ENCODE measurements at places on chromosomes 4 and X.

DNA sequence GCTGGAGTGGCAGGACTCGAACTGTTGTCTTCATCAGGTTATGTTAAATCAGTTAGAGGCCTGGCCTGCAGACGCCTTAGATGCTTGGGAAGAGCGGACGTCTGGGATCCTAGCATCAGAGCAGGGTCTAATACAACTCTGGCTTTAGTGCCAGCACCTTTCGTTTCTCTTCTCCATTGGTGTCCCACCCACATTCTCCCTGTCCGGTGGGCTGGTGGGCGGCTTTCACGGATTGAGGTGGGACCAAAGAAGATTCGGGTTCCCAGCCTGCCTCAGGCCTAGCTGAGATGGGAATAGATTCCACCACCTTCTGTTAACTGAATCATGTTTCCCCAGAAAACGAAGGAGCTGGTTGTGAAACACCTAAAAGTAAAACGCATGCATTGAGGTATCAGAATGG lies 939 bp downstream of the PDK3 start:
- no peak for DNase-seq

- DNase-seq = no peak
Measured at GRCh38 chr4:133638751-133639150, 489.7 kb downstream of the PCDH10 start.

DNA sequence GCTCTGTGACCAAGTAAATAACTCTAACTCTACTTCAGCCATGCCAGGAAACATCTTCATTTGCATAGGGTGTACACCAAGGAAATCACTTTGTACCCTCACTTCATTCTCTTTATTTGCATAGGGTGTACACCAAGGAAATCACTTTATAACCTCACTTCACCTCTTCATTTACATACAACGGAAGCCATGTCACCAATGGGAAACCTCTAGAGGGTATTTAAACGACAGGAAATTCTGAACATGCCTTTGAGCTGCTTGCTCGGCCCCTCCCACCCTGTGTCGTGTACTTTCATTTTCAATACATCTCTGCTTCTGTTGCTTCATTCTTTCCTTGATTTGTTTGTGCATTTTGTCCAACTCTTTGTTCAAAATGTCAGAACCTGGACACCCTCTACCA lies 848.1 kb upstream of the FRG1 start:
- no peak for DNase-seq

DNA sequence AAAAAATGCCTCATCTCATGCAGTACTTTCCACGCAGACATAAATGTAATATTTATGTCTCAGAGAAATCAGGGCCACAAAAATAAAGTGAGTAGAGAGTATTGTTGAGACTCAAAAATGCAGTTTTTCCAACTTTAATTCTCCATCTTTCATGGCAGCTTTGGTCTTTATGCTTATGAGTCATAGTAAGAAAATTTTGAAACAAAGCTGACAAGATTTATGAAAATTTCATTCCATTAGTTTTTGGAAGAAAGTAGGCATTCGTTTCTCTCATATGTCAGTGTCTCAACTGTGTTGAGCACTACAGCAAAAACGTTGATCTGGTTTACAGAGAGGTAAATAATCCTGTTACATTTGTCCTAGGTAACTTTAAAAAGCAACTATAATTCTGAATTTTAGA lies 656.8 kb downstream of the IQCM start:
- no peak for DNase-seq

- no peak for DNase-seq
Measured at GRCh38 chr4:5203993-5204310, 152.7 kb downstream of the STK32B start.

DNA sequence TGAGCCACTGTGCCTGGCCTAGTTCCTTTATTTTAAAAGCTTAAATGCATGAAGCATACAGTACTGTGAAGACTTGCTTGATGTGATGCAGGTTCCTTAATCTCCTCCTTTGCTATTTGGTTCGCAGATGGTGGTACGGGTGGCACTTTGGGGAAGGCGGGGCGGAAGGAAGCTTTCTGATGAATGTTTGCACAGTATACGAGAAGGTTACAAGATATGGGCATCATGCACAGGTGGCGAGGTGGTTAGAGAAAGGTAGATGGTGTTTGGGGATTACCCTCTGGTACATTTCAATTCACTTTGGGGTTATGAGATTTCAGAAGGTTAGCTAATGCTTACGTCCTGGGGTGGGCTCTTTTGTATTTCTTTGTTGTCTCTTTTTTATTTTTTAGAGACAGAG lies 17.2 kb downstream of the RHOH start:
- no peak for DNase-seq

- no peak for DNase-seq
Measured at GRCh38 chrX:118353081-118353850, 7.4 kb downstream of the WDR44 start.

GRCh38 chrX:25198891-25199290 lies 183.1 kb upstream of the ARX start:
- DNase-seq = no peak

DNA sequence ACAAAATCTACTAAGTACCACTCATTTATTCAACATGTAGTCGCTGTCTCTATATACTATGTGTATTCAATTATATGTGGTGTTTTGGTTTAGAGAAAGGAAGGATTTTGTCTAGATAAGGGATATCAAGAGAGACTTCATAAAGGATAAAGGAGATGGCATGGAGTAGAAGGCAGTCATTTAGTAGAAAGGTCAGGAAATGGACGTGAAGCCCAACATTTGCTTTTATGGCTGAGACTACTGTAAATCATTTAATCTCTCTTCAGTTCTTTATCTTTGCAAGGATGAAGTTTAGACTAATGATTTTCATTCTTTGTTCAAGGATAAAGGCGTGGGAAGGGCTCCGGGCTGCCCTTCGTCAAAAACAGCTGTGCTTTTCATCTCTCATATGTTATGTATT lies 25.2 kb downstream of the IL2 start:
- DNase-seq = no peak

DNA sequence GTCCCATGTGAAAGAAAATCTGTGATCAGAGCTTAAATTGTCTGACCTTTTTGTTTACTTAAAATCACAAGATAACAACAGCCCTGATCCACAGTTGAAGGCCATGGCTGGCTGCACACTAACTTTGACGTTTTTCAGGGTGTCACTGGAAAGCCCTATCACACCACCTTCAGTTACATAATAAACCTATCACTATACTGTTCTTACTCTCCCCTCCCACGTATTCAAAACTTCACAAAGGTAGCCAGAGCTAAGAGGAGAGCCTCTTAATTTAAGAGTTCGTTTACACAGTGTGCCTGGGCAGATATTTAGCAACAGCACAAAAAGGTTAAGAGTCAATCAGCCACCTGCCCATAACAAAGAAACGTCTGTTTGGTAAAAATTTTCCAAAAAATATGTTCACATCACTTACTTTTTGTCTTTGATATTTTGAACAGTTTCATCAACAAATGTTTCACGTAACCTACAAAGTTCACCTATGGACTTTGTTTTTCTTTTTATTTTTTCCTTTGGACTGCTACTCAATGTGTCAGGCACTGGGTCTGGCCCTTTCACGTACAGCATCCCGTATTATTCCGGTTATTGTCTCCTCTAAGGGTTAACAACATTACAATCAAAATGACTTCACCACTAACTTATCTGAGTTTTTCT lies 25.0 kb downstream of the RFC1 start:
- no peak for DNase-seq

DNA sequence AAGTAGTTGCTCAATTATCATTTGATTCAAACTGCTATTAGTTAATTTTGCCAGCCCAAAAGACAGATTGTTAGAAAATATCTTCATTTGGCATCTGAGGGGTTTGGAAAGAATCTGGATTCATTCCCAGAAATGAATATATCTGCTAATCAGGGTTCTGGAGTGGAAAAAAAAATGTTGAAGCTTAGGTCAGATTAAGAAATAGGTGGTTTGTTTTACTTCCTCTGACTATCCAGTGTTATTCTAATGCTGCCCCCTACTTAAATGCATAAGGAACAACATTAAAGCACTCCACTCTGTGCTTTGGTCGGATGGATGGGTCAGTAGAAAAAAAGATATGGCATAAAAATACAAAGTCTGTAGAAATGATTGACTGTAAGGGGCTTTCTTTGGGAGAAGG lies 89.0 kb downstream of the LUZP4 start:
- DNase-seq = no peak

- DNase-seq = no peak
Measured at GRCh38 chr4:85419103-85419502, 55.8 kb upstream of the ARHGAP24 start.

- DNase-seq = no peak
Measured at GRCh38 chr4:25892796-25893195, 21.2 kb upstream of the SMIM20 start.
